Cortex of kidney (tissue), 1 donor: ENCODE measurements at places on chromosomes 6 and 20.

GRCh38 chr6:6317386-6317785 is 3.1 kb downstream of the F13A1 start:
- DNase-seq: no peak

DNA sequence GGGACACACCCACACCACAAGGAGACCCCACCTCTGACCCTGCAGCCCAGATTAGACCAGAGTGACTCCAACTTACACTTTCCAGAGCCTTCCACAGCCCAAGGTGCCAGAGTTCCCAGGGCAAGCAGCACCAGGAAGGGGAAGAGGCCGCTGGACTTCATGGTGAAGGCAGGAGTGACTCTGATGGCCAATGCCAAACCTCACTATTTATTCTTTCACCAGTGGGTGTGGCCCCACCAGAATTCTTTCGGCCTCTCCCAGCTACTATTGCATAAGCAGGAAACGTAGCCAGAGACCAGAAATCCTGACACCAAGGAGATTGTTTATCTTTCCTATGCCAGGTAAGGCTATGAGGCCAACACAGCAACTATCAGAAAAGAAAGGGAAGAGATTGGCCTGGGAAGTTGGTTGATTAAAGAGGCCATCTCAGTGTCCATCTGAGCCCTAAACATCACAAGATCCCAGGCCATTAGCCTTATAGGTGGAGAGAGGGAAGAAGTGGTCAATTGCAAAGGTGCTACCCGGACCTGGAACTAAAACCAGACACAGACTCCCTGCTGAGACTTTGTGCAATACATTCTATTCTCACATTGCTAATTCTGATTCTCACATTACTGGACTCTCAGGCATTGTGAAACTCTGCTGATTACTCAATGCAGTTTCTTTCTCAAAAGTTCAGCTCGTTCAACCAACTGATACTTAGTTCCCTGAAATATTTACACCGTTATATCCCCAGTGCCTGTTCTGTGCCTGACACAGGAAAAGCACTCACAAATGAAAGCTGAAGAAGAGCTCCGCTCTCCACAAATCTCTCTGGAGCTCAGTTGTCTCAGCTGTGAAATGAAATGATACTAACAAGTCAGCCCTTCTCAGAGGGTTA is at the start of gene SLPI:
Gene SLPI (minus strand): TSS at position 182 of the 880 bp plus-strand sequence. CDS start 21 bp downstream, at position 161.
- DNase-seq: no peak

- DNase-seq: no peak
Observed at GRCh38 chr6:134575221-134575620, 257.3 kb upstream of the SGK1 start.

DNA sequence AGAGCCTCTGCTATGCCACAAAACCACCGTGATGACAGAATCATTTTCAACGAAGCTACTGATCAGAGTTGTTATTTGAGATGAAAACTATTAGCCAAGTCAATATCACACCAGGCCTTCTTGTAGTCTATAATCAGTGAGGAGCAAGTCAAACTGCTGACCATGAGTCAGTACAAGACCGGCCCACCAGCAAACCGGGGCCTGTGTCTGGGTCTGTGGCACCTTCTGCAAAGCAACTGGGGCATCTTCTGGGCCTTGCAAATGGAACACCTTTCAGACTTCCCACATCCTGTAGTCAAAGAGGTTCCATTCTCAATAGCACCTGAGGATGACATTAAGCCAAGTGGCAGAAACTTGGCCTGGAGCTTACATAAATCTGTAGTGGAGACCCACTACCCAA is 38.5 kb downstream of the CPXM1 start:
- no peak for DNase-seq

DNA sequence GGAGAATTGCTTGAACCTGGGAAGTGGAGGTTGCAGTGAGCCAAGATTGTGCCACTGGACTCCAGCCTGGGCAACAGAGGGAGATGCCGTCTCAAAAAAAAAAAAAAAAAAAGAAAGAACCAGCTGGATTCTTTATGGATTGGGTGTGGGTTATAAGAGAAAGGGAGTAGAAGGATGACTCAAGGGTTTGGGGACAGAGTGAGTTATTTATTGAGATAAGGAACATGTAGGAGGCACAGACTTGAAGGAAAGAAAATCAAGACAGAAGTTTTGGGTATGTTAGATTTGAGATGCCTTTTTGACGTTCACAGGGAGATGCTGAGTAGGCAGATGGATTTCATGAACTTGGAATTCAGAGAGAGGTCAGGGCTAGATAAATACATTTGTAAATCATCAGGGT is 47.6 kb downstream of the KIZ start:
- DNase-seq: no peak

DNA sequence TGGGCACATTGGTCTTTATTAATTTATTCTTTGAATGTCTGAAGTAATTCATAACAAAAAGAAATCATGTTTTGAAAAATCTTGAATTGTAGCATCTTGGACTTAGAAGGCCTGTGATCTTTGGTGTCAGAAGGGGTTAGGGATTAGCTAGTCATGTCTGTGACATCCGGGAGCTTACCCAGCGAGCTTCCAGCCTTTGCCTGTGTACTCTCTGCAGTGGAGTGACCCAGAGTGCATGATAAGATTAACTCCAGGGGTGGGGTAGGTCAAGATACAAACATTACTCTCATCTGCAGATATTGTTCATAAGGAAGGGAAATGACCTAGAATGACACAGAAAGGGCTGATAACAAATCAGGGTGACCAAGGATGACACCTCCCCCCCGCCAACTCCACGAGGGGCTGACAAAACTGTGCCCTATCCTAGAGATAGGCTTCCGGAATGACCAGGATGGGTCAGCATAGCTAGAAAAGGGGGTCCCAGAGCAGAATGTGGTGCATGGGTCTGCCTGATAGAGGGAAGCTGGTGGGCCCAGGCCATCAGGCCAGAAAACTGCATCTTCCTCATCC is 56.6 kb upstream of the BLCAP start:
- DNase-seq: no peak

GRCh38 chr6:101845621-101846020 is 452.1 kb downstream of the GRIK2 start:
- DNase-seq: no peak

DNA sequence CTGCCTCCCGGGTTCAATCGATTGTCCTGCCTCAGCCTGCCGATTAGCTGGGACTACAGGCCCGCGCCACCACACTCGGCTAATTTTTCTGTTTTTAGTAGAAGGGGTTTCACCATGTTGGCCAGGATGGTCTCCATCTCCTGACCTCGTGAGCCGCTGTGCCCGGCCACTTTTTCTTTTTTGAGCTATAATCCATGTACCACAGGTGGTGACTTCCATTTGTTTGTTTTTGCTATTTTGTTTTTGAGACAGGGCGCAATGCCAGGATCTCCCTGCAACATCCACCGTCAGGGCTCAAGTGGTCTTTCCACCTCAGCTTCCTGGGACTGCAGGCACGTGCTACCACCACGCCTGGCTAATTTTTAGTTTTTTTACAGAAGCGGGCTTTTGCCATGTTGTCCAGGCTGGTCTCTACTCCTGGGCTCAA is 8.5 kb downstream of the HSPA1B start:
- DNase-seq: no peak

- DNase-seq: no peak
Observed at GRCh38 chr20:45322952-45323383, 14.9 kb upstream of the MATN4 start.
